Activated T-cell treated with anti-CD3 and anti-CD28 coated beads, Interleukin-2, amount 50 U/mL, for 4 hours (primary cell): ENCODE measurements at places on chromosomes 7 and 10. TPM values are rescaled to one million over a fixed set of nuclear protein-coding genes. Genes with fewer than 3 reads are reported as not detected.

- DNase-seq, result no peak
These were observed 83.7 kb upstream of the EFCAB10 start for GRCh38 chr7:105664816-105665525.

The HTR5A gene
- not detected for total RNA-seq

GRCh38 chr10:481628-482027 lies 207.8 kb downstream of the DIP2C start:
- no peak for DNase-seq

GRCh38 chr10:129744134-129745111 lies 219.7 kb downstream of the EBF3 start:
- DNase-seq, result no peak

DNA sequence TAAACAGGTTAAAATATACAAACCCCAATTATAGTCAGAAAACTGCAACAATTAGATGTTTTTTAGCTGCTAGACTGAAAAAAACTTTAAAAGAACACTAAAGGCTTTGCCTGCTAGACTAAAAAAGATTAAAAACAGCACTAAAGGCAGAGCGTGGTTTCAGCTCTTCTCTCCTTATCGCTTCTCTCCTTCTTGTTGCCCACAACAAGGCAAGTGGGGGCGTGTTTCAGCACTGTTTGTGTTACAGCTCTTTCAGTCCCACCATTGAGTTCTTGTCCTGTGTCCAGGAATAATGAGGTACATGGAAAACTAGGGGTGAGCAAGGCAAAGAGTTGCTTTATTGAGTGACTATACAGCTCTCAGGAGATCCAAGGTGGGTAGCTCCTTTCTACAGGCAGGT lies 112.3 kb downstream of the HPSE2 start:
- DNase-seq, result no peak

The EZH2 gene
- total RNA-seq, result 114 TPM

The TRPV6 gene
- total RNA-seq, result not detected

The ITIH5 gene
- not detected for total RNA-seq

GRCh38 chr10:78945838-78946237 lies 122.9 kb upstream of the ZMIZ1 start:
- no peak for DNase-seq

GRCh38 chr10:75209086-75209920 lies 1.3 kb upstream of the VDAC2 start:
- DNase-seq, result no peak

The PDK4 gene
- 0.40 TPM for total RNA-seq

The GRID2IP gene
- 0.13 TPM for total RNA-seq

DNA sequence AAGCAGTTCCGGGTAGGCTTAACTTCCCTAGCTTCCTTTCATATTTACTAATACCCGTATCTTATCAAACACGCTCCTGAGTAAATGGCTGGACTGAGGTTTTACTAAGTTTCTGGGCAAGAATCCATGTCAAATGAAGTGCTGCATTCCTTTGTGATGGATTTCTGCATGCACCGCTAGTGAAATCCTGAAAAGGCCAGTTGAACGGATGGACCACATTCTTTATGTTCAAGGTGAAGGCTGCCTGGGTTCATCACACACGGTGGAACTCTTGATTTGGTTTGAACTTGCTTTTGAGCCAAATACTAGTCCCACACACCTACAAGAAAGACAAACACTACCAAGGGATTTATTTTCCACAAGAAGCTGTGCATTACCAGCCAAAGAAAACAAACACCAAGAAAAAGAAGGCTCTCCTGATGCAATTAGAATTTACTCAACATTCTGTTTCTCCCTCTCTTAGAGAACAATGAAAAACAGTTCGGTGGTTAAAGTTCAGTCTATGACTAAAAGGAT lies 255.0 kb upstream of the SEMA3C start:
- DNase-seq, result no peak

The TFEC gene
- 0.73 TPM for total RNA-seq

GRCh38 chr10:100811752-100812750 lies 66.7 kb downstream of the PAX2 start:
- DNase-seq, result no peak

DNA sequence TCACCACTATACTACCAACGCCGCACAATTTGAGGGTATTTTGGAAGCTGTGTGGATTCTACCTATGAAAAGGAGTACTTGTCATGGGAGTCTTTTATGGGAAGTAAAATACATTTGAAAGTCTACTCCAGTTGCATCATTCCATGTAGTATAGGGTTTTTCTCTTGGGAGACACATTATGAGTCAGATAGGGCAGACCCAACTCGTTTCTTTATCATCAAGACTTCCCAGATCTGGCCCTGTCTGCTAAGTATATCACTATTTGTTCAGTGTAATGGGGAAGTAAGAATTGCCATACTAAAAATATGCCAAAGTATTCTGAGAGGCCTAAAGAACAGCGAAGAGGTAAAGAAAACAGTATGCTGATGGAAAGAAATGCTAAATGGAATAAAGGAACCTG lies 144.2 kb downstream of the SPAG6 start:
- no peak for DNase-seq

GRCh38 chr7:109154748-109155147 lies 585.1 kb downstream of the DNAJB9 start:
- no peak for DNase-seq

The C10orf53 gene
- total RNA-seq, result not detected

DNA sequence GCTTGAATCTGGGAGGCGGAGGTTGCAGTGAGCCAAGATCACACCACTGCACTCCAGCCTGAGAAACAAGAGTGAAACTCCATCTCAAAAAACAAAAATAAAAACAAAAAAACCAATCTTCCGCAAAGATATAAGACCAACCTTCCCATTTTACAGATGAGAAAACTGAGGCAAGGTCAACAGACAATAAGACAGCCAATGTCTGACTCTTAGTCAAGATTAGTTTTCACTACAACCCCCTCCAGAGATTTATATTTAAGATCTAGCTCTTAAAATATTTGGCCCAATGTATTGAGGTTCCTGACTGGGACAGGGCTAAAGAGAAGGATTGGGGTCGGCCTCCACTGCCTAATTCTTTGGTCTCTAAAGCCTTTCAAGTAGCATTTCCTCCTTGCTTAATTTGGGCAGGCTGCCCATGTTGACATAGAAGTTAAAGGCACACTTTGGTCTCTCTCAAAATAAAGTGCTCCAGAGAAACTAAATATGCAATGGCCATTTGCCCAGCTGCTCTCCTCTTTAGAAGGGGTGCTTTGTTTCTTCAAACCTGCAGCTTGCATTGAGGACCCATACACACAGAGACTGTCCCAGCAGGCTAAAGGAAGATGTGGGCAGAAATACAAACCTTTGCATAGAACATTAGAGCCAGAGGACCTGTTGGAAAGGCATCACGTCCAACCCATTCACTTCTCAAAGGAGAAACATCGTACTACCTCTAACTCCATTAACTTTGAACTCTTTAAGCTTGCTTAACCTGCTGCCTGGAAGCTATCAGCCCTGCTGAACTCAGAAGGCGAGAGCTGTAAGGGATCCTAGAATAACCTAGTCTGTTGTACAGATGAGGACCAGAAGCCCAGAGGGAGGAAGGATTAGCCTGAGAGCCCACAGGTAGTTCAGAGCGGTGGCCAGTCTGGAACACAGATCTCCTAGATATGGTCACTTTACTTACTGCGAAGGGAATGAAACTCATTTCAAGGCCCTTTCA lies 3.9 kb downstream of the TECTB start:
- DNase-seq, result no peak

- no peak for DNase-seq
These were observed 253.9 kb downstream of the PPP1R3A start for GRCh38 chr7:113664867-113665266.

GRCh38 chr7:101121991-101122932 lies 4.6 kb upstream of the SERPINE1 start:
- no peak for DNase-seq

The GIMAP1 gene
- total RNA-seq, result 2.7 TPM

- no peak for DNase-seq
These were observed 234.4 kb downstream of the ANK3 start for GRCh38 chr10:60155099-60155877.

- DNase-seq, result no peak
These were observed 9.6 kb downstream of the DGKB start for GRCh38 chr7:14892961-14893360.

DNA sequence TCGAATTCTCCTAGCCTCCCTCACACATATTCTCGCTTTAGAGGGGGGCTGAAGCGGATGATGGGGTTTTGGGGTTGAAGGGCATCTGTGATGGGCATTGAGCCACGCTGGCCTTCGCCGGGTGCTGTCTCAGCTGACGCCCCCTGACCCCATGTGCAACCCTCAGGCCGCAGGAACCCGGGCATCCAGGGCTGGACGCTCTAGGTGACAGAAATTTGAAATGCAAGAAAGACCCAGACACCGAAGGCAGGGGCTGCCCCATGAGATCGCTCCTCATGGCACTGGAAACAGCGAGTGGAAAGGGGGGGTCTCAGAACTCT lies 664 bp upstream of the C10orf88 start:
- DNase-seq, result no peak

The HYAL4 gene
- total RNA-seq, result not detected

GRCh38 chr10:35464825-35465456 lies 128.6 kb downstream of the CCNY start:
- no peak for DNase-seq

DNA sequence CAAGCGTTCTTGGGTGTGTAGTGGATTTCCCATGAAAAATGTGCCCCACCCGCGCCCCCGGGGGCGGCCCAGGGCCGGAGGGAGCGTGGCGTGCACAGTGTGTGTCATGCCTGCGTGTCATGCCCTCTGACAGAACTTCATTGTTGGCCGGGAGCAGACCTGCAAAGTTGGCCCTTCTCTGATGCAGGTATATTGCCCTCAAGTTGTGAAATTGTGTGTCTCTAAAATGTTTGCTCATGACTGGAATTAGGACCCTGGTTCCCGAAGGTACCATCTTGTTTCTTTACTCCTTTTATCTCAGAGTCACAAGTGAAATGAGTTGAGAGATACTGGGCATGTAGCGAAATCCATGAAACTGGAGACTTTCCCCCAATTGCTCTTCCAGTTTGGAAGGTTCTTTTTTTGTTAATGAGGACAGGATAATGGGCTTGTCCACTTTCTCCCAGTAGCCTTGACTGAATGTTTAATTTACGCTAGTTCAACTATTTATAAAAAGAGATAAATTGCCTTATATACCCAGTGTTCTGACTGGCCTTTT lies 26.2 kb downstream of the ADK start:
- DNase-seq, result peak; percentile 55

DNA sequence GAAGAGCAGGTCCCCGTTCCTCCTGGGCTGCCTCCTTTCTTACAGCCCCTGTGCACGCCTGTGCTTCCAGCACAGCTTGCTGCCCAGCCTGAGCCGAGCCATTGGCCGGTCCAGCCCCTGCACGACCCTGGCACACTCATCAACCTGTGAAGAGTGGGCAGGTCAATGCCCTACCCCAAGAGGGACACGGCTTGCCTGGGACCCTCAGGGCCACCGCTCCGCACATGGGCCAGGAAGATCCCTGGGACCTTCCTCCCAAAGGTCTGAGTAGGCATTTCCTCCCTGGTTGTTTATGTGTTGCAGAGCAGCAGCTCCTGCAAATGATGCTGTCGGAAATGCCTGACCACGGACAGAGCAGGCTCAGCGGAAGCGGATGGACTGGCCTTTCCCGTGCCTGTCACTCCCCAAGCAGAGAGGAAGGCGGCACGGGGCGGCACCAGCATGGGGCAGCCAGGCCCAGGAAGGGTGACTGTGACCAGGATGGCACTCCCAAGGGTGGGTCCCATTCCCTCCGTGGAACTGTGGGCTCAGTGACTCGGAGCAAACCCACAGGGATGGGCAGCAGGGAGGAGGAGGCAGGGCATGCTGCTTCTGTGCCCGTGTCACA lies 252.5 kb downstream of the TNS3 start:
- no peak for DNase-seq

DNA sequence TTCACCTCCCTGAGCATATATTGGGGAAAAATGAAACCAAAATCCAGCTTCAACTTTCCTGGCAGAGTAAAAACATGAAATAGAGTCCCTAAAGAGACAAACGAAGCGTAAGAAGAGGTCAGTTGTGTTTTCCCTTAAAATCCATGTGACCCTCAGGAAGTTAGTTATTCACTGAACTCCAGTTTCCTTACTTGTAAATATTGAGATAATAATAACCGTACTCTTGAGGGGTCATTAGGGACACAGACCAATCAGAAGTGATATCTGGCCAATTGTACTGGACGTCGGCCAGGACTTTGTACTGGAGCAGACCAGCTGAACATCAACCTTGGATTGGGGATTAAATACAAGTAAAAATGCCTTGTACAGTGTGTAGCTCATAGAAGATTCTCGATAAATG lies 167.0 kb downstream of the GATA3 start:
- DNase-seq, result no peak

The CTTNBP2 gene
- 0.05 TPM for total RNA-seq

The CYCS gene
- 418 TPM for total RNA-seq

- DNase-seq, result no peak
These were observed 12.4 kb upstream of the FZD1 start for GRCh38 chr7:91251877-91252276.

The TUBB8 gene
- not detected for total RNA-seq

- DNase-seq, result no peak
These were observed 140.7 kb downstream of the VTI1A start for GRCh38 chr10:112587729-112588128.

GRCh38 chr10:110758898-110759297 lies 112.8 kb upstream of the PDCD4 start:
- DNase-seq, result no peak

DNA sequence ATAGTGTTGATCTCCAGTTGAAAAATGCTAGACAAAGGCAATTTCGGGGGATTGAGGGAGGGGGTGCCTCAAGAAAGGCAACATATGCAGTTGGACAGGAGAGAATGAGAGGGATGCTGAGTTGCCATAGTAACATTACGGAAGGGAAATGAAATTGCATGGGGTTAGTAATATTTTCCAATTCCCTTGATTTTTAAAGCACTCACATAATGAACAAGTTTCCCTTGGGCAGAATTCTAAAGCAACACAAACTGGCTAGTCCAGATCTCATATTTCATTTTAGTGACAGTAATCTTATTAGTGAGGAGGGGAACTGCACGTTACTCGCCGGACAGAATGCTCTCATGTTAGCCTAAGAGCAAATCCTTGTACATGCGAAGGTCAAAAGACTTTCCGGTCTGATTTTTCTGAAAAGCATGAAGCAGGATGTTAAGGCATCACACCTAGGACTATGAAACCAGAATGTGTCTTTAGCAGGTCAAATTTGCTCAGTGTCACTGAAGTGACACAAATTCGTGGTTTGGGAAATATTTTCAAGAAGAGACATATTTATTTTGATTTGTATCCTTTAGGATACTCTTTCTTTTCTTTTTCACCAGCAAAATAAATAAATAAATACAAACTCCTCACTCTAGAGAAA lies 165.5 kb downstream of the ANK3 start:
- DNase-seq, result no peak

- no peak for DNase-seq
These were observed 658 bp upstream of the SGCE start for GRCh38 chr7:94656658-94656924.

GRCh38 chr10:5575482-5576153 lies 50.9 kb downstream of the CALML3 start:
- no peak for DNase-seq

The RBP4 gene
- total RNA-seq, result 1.4 TPM

GRCh38 chr7:105875505-105875904 lies 894 bp downstream of the ATXN7L1 start:
- DNase-seq, result no peak
